AML-193 (cell line): ENCODE measurements at places on chromosomes 12 and 14.
A peak's percentile ranks its signal among the peaks of the same experiment; 100 is the strongest.

DNA sequence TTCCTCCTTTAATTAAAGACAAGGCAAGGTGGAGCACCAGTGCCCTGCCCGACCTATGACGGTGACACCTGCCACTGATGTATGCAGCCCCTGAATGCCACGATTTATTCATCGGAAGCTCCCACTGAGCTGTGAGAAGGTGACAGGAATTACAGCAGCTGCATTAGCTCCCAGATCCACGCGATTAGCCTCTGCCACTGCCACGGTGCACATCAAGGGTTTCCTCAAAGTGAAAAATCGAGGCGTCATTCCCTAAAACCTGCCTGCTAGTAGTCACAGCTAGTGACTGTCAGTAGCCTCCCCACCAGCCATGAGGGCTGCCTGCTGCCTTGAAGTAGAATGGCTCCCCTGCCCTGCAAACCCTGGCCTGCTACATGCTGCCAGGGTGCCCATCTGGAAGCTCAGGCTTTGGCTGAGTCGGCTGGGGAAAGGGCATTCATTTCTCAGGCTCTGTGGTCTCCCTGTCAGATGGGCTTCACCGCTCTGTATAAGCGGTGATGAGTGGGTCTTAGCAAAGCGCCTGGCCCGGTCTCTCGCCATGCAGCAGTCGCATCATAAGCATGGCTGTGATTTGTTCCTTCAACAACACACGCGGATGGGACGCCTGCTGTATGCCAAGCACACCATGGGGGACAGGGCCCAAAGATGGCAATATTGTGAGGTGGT, 8.2 kb upstream of the BCL11B start:
- DNase-seq, result no peak

DNA sequence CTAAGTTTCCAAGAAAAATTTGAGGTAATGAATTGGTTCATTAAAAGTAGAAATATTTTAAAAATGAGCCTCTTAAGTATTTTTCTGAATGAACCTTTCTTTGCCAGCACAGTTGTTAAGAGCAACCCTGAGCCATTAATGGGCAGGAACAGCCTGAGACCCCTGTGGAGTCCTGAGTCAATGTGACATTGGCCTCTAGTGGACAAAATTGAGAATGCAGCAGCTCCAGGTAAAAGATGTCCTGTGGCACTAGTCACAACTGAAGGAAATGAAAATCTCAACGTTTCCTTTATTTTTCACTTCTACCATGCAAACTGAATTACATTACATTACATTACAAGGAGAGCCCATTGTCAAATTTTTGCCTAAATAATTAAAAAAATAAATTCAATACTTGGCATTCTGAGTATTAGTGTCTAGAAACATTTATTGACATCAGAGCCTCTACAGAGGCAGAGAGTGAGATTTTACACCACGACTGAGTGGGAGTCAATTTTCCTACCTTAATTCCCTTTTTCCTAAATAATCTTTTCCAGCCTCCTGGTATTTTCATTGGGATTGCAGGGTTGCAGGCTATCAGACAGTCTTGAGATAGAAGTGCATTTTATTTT, 135.7 kb downstream of the PPM1H start:
- DNase-seq, result peak; percentile 61

DNA sequence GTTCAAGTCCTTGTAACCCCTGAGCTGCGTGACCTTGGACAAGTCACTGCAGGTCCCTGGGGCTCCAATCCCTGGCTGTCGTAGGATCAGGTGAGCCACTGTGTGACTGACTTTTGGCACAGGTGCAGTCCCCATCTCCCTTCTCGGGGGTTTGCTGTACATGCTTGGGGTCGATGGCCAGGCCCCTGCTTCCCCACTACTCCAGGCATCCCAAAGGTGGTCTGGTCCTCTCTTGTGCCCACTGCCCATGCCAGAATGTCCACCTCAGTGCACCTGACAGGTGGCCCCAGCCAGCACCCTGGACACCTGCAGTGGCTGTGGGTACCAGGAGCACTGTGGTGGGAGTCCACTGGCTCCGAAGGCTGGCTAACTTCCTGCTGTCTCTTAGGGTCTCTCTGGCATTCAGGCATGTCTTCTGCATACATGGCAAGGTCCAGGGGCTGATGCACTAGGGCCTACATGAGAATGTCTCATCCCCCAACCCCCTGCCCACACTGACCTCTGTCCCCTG, 14.7 kb downstream of the FOXN4 start:
- DNase-seq, result no peak

GRCh38 chr12:76698316-76698715, 65.6 kb upstream of the ZDHHC17 start:
- no peak for DNase-seq

- no peak for DNase-seq
Measured at GRCh38 chr12:114477989-114478395, 72.0 kb upstream of the TBX5 start.

DNA sequence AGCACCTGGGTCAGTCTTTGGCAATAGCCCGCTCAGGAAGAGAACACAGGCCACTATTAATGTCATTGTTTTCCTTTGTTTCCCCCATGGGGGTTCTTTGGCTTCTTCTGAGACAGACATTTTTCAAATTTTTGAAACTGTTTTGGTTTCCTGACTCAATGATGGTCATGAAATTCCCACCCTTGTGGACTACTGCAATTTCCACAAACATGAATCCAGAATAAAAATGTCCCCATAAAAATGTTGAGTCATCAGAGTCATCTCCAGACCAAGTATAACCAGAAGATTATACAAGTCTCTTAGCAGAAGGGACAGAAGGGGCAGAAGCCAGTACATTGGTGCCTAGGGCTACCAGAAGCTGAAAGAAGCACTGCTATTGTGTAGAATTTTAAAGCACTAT, 29.1 kb downstream of the SLCO1A2 start:
- DNase-seq, result no peak

- no peak for DNase-seq
Measured at GRCh38 chr12:92432724-92433441, 269.9 kb upstream of the PLEKHG7 start.

DNA sequence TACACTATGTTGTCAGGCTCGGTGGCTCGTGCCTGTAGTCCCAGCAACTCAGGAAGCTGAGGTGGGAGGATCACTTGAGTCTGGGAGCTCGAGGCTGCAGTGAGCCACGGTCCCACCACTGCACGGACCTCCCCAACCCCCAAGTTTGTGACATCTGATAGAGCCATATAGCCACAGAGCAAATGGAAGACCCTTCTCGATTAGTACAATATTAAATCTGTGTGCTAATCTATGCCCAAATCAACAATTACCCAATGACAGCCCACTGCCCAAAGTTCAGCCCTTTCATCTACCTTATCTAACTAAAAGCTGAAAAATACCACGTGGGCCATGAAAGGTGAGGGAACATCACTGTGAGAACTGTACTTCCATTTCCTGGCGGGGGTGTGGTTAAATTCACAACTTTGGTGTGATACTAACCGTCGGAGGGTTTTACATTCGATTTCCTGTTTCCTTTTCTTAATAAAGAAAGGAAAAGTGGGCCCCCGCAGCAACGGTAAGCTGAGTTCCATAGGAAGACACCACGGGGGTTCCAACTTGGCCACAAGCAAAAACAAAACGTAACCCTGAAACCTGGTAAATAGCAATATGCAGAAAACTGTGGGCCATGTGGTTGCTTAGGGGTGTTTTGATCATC, 31.2 kb upstream of the FOS start:
- no peak for DNase-seq

- no peak for DNase-seq
Measured at GRCh38 chr12:125685915-125686314, 620.7 kb downstream of the AACS start.

GRCh38 chr14:75293920-75294648, 15.5 kb downstream of the FOS start:
- DNase-seq, result peak; percentile 83
